PC-3 (cell line): ENCODE measurements at places on chromosomes 2 and 18. TPM values are rescaled to one million over a fixed set of nuclear protein-coding genes. Genes with fewer than 3 reads are reported as not detected.

PCARE gene
- not detected in 2 replicates for total RNA-seq

ABCA12 gene
- not detected in 2 replicates for total RNA-seq

SLC40A1 gene
- total RNA-seq = 1.7 and 13.4 TPM in 2 replicates

ANKRD30BL gene
- not detected in 2 replicates for total RNA-seq

TTR gene
- not detected in 2 replicates for total RNA-seq

APCDD1 gene
- total RNA-seq = not detected in 2 replicates

SLC4A5 gene
- total RNA-seq = 0.40 and 2.4 TPM in 2 replicates

PRSS56 gene
- not detected in 2 replicates for total RNA-seq

RBBP8 gene
- total RNA-seq = 31.9 and 41.1 TPM in 2 replicates

TRIB2 gene
- 35.2 and 51.8 TPM in 2 replicates for total RNA-seq

TYW5 gene
- total RNA-seq = 5.4 and 9.0 TPM in 2 replicates

SKOR2 gene
- total RNA-seq = not detected in 2 replicates

CDCA7 gene
- 29.3 and 36.4 TPM in 2 replicates for total RNA-seq

RAD51AP2 gene
- total RNA-seq = not detected in 2 replicates

VWC2L gene
- total RNA-seq = not detected in 2 replicates

MOGAT1 gene
- total RNA-seq = not detected in 2 replicates

IHH gene
- total RNA-seq = 0.07 TPM in 1 of 2 replicates, not detected in the other

ALPG gene
- total RNA-seq = 0.12 and 0.18 TPM in 2 replicates

MSGN1 gene
- total RNA-seq = not detected in 2 replicates

GKN1 gene
- total RNA-seq = not detected in 2 replicates

NOL4 gene
- total RNA-seq = not detected in 2 replicates

COL4A3 gene
- total RNA-seq = 0.73 and 0.86 TPM in 2 replicates

WDR7 gene
- total RNA-seq = 16.0 and 23.8 TPM in 2 replicates

POTEI gene
- total RNA-seq = not detected in 2 replicates

WDR54 gene
- total RNA-seq = 38.8 and 41.0 TPM in 2 replicates

KCNJ3 gene
- not detected in 2 replicates for total RNA-seq

DSC2 gene
- 4.8 and 6.9 TPM in 2 replicates for total RNA-seq

KRTCAP3 gene
- 0.22 TPM in 1 of 2 replicates, not detected in the other for total RNA-seq

CD8A gene
- total RNA-seq = 0.18 TPM in 1 of 2 replicates, not detected in the other

NPHP1 gene
- total RNA-seq = 1.3 and 4.2 TPM in 2 replicates

ERICH2 gene
- total RNA-seq = 1.4 and 1.9 TPM in 2 replicates

FEV gene
- total RNA-seq = 0.07 TPM in 1 of 2 replicates, not detected in the other

RUFY4 gene
- not detected in 2 replicates for total RNA-seq

PLB1 gene
- total RNA-seq = 0.40 and 1.3 TPM in 2 replicates

FAP gene
- not detected in 2 replicates for total RNA-seq

PROM2 gene
- total RNA-seq = 64.2 and 77.8 TPM in 2 replicates

APOB gene
- total RNA-seq = not detected in 2 replicates

NEU4 gene
- total RNA-seq = not detected in 2 replicates
